Dorsolateral prefrontal cortex (tissue), 122 donors: ENCODE measurements at places on chromosomes 7 and 10.

GRCh38 chr7:101598986-101599771, 29.9 kb downstream of the MYL10 start:
- no peak for DNase-seq

DNA sequence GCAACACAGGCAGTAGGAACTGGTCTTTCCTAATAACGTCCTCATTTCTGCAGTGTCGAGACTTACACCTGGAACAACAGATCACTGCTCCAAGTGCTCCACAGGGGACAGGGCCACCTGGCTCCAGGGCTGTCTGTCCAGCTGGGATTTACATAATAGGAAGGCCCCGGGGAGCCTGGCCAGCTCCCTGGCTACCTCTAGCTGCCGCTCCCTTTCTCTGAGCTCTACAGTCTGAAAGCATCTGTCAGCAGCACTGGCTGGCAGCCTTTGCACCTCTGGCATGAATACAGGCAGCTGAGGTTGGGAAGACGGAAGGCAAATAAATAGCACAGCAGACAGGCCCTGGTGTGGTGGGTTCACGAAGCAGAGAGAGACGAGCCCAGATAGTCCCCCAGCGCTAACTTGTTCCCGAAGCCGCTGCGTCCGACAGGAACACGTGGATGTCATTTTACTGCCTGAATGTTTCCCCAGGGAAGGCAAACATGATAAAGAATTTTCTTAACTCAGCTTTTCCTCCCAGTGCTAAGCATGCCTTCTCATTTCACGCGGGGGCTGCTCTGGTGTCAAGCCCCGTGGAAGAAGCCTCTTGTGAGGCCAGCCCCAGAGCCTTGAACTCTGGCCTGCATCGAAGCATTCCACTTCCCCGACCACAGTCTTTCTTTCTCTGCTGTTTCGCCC, 105.4 kb downstream of the ITIH5 start:
- no peak for DNase-seq

GRCh38 chr7:30771174-30771879, at the start of gene MINDY4:
Gene MINDY4, plus strand, starts transcription at chr7:30771417. Its CDS starts 77 bp downstream, at chr7:30771494.
- DNase-seq, result peak; percentile 82

DNA sequence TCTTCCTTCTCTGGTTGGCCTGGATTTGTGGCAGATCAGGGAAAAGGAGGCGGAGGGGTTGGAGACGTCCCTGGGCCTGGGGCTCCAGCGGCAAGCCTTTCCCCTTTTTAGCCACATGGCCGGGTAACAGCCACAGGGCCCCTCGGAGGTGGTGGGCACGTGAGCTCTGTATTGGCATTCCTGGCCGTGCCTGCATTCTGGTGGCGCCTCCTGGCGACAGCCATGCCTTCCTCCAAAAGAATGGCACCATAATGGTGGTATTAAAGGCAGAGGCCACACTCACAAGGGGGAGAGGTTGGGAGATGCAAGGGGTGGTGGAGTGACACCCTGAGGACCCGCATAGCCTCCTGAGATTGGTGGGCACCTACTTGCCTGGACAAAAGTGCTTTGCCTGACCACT, 3.0 kb upstream of the AQP1 start:
- no peak for DNase-seq

DNA sequence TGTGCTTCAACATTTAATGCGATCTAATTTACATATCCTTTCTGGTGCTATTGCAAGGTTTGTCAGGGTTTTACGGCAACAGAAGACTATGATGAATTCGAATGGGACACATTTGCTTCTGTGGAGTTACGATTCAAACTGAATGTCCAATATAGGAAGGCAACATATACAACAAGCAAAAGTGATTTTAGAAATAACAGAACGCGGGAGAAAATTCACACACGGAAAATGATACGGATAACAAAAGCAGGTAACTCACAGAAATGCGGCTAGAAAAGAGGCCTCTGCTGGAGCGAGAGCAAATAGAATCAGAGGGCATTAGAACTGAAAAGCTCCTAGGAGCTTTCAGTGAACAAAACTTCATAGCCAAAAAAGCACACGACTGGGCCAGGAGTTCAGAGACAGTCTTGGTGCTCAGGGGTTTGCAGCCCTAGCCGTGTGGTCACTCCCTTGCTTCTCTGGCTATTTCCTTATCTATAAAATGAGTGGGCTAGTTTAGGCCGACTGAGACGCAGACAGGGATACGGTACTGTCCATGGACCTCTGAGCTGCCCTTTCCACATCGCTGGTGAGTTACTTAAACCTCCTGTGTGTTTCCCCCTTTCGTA, 557 bp upstream of the TAX1BP1 start:
- no peak for DNase-seq

DNA sequence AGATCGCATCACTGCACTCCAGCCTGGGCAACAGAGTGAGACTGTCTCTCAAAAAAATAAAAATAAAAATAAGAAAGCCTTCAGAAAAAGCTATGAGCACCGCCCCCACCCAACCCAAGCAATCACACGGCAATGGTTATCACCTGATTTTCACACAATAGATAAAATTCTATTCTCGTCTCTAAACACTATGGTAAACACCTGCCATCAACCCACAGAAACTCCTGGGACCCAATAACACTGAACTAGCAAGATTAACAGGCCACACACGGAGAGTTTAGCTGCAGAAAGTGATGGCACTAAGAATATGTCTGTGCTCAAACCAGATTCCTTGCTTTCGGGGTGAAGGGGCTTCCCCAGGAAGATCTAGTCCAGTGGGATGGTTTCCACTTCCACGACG, 173.8 kb downstream of the DIP2C start:
- no peak for DNase-seq

- DNase-seq, result no peak
Measured at GRCh38 chr7:42690794-42691639, 220.9 kb downstream of the C7orf25 start.
